ENCODE measurements at places on chromosomes 5 and 9.

DNA sequence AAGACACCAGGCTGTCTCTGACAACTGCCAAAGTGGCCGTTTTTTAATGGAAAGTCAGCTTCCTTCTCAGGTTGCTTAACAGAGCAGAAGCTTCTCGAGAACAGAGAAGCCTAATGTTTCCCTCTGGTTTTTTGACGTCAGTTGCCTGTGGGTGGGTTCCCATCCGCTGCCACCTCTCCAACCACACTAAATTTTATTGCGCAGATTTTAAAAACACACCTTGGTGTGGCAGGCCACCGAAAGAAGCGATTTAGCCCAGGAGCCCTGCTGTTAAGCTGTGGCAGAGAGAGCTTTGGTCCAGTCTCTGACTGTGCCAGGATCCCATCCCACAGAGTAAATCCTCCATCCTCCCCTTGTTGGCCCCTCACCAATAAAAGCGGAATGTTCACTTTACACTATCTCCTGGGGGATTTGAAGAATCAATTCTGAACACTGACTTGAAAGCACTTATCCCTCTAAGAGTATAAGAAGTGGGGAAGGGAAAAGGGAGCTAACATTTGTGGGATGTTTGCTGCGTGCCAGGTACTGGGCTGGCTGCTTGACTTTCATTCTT, 181.6 kb downstream of the AOPEP start:
- DNase-seq: no peak

- no peak for DNase-seq
Measured at GRCh38 chr5:76041863-76042262, 41.3 kb upstream of the SV2C start.

DNA sequence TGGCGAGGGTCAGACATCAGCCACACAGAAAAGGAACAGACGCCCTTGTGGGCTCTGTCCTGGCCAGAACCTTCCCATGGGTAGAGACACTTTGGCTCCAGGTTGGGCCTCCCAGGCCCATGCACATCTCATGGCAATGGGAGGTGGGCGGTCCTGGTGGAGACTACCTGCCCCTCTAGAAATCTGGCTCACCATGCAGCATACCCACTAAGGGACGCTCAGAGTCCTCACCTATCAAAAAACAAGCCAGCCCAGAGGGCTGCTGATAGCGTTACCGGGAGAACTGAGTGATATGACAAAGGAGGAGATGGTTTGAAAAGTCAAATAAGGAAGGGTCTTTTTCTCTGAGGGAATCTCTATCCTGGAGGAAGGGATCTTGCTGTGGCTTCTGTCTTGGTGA, 62.1 kb downstream of the C5orf15 start:
- no peak for DNase-seq

GRCh38 chr9:118992813-118993794, 376.1 kb downstream of the BRINP1 start:
- no peak for DNase-seq

DNA sequence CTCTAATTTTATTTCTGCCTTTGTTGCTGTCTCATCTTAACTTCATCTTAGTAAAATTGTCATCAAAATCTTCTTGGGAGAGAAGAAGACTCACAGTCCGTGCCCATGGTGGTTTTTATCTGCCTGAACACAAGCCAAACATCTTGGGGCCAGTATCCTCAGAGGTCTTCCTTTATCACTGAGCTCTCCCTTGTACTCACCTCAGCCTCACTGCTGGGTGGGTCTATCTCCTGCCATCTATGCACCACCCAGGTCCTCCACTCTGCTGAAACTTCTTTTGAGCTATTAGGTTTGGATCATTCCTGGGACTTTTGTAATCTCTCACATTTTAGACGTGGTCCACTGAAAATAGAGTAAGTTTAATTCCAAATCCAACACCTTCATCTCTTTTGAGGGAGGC, 116.3 kb upstream of the EPB41L4A start:
- DNase-seq: no peak

DNA sequence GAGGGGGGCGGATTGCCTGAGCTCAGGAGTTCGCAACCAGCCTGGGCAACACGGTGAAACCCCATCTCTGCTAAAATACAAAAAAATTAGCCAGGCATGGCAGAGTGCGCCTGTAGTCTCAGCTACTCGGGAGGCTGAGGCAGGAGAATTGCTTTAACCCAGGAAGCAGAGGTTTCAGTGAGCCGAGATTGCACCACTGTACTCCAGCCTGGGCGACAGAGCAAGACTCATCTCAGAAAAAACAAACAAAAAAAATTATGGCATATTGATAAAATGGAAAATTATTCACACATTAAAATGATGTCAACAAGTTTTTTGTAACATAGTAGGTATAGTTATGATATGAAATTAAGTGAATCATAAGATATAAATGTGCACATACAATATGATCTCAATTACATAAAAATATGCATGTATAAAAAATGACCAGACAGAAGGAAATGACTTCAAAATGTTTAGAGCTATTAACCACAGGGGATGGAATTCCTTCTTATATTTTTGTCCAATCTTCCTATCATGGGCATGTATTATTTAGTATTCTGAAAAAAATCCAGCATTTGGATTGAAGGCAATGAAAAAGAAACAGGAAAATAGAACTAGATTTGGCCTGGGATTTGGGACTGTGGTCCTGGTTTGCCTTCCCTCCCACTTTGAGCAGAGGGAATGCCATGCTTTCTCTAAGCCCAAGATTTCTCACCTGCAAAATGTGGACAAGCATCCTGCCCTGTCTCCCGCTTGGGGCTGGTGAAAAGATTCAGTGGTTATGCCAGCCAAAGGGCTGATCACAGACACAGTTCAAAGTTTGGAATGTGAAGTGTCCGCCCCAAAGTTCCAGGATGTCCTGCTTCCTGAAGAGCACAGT, 19.5 kb downstream of the SPAAR start:
- DNase-seq: no peak

DNA sequence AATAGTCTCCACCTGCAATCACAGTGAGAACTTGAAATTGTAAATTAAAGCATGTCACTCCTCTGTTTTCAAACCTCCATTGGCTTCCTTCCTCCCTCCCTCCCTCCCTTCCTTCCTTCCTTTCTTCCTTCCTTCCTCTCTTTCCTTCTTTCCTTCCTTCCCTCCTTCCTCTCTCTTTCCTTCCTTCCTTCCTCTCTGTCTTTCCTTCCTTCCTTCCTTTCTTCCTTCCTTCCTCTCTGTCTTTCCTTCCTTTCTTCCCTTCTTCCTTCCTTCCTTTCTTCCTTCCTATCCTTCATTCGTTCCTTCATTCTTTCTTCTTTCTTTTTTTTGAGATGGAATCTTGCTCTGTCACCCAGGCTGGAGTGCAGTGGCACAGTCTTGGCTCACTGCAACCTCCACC, 595.0 kb upstream of the ZNF608 start:
- DNase-seq: no peak

Data from stimulated activated CD4-positive, alpha-beta T cell treated with anti-CD3 and anti-CD28 coated beads, TNF-alpha, amount 100 ng/mL, for 4 hours (primary cell).